NCI-H2081 treated with DMSO at 0.1 percent for 48 hours (cell line): ENCODE measurements at places on chromosomes 4 and X.

GRCh38 chr4:57109847-57110639 lies at the start of gene IGFBP7:
TSS of gene IGFBP7 (minus strand) at chr4:57110385. CDS start at chr4:57110351, 34 bp downstream.
- DNase-seq: no peak

- DNase-seq: no peak
These were observed 45.0 kb downstream of the CHRDL1 start for GRCh38 chrX:110750526-110751189.

- no peak for DNase-seq
These were observed 27.0 kb upstream of the TMEM131L start for GRCh38 chr4:153438916-153439756.

GRCh38 chr4:53793096-53793495 lies 201.8 kb upstream of the LNX1 start:
- no peak for DNase-seq

DNA sequence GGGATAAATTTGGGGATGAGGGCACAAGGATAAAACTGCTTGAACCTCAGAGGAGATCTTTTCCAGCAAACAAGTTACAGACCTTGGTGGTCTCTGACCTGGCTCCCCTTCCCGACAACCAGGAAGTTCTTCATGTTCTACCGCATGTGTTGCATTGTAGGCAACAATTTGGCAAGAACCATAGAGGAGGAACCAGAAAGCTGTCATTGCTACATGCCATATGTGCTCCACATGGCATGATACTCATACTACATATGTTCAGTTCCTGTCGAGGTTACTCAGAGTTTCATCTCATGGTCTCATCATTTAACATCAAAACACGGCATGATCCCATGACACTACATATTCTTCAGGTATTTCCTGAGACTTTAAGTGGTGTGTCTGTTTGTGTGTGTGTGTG lies 235.9 kb downstream of the OR13H1 start:
- DNase-seq: no peak

- no peak for DNase-seq
These were observed 25.5 kb upstream of the FAM120C start for GRCh38 chrX:54208531-54208930.

- DNase-seq: no peak
These were observed 1056.4 kb downstream of the ADGRL3 start for GRCh38 chr4:62256479-62256878.

- no peak for DNase-seq
These were observed 71.1 kb downstream of the BMPR1B start for GRCh38 chr4:94828882-94829281.

DNA sequence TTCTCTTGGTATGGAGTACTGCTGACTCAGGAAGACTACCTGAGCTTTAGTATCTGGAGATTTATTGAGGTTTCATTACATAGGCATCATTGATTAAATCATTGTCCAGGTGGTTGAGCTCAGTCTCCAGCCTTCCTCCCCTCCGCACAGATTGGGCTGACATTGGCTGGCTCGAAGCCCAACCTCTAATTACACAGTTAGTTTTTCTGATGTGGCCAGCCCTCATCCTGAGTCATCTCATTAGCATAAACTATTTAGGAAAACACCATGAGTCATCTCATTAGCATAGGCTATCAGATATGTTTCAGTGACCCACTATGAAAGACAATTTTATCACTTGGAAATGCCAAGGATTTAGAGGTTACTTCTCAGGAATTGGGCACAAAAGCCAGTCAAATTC lies 93.9 kb upstream of the ANKRD50 start:
- DNase-seq: no peak

- DNase-seq: no peak
These were observed 91.6 kb downstream of the SOWAHB start for GRCh38 chr4:76806346-76806745.

- no peak for DNase-seq
These were observed 37.7 kb upstream of the FAT1 start for GRCh38 chr4:186761393-186761792.

- no peak for DNase-seq
These were observed at the start of gene SLC6A8 for GRCh38 chrX:153687121-153688039. TSS of gene SLC6A8 (plus strand) at chrX:153687926. CDS start at chrX:153688575, 649 bp downstream.

GRCh38 chr4:55376698-55377097 lies 19.1 kb upstream of the TMEM165 start:
- no peak for DNase-seq

- DNase-seq: no peak
These were observed 7.6 kb upstream of the USP53 start for GRCh38 chr4:119204916-119205315.

DNA sequence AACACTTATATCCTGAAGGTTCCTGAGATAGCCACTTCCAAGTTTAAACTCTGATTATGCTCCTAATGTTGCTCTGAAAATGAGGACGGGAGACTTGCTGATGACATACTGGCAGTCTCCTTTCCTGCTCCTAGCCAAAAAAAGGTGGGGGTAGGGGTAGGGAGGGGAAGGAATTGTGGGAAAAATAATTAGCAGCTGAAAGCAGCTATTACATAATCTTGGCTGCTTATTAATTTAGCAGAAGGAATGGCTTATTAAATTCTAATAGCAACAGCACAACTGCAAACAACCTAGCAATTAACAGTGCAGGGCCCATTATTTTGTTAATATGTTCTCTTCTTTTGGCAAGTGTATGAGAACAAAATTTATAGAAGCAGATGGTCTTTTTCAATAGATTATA lies 2.0 kb upstream of the AP1S2 start:
- no peak for DNase-seq

DNA sequence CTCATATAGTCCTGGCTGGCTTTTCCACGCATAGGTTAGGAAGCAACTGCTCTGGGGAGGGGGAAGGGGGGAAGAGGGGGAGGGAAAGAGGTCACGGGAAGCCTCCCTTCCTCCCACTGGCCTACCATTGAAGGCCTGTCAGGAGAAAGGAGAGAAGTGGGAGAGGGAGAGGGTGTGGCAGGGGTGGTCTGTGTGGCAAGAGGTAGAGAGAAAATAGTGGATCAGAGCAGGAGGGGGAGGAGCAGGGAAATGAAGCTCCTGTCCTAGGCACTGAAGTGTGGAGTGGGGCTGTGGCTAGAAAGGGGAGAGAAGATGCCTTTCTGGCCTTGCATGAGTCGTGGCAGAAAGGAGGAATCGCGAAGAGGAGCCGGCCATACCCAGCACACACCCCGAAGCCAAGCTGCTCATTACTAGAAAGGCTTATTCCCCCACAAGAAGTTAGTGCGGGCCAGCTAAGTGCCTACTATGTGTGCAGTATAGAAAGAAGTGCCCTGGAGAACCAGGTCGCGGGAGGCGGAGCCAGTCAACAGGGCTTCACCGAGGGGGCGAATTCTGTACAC lies 1.1 kb upstream of the TMEM164 start:
- no peak for DNase-seq

GRCh38 chr4:7892212-7893019 lies 47.2 kb downstream of the AFAP1 start:
- no peak for DNase-seq

DNA sequence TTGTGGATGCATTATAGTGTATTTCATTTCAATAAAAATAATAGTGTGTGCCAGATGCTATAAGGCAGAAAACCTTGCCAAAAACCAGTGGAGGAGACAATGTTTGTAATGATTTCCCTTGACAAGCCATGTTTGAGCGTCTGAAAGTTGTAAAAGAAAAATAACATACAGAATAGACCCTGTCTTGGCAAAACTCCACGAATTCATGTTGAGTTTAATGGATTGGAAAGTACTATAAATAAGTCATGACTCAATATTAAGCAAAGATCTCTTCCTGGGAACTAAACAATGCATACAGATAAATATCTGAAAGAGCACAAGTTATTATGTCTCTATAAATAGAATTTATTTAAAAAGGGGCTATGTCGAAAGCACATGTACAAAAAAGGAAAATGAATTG lies 543.5 kb downstream of the GABRG1 start:
- no peak for DNase-seq

DNA sequence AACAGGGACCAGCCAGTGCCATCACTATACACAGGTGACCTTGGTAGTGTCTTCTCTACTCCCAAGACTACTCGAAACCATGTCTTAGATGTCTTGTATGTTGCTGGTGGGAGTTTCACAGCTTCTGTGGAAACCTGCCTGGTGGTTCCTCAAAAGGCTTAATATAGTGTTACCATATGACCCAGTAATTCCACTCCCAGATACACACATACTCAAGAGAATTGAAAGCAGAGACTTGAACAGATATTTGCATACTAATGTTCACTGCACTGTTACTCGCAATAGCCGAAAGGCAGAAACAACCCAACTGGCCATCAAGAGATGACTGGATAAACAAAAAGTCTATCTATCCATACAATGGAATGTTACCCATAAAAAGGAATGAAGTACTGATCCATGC lies 3.1 kb downstream of the TFDP3 start:
- no peak for DNase-seq

- no peak for DNase-seq
These were observed 436.3 kb downstream of the KLHL13 start for GRCh38 chrX:117680286-117680685.

DNA sequence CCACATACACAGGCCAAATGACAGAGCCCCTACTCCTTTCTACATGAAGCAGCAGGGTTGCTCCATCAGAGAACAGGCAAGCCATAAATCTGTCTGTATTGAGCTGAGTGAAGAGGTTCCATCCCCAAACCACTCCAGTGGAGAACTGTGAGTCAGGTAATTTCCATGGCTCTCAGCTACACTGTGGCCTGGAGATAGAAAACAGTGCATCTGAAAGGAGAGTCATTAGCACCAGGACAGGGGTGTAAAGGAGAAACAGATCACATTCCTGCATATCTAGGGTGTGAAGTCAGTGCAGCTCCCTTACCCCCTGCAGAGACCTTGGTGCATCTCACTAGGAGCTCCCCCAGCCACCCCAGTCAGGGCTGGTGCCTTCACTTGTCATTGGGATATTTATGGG lies 314.7 kb downstream of the CHIC1 start:
- no peak for DNase-seq

DNA sequence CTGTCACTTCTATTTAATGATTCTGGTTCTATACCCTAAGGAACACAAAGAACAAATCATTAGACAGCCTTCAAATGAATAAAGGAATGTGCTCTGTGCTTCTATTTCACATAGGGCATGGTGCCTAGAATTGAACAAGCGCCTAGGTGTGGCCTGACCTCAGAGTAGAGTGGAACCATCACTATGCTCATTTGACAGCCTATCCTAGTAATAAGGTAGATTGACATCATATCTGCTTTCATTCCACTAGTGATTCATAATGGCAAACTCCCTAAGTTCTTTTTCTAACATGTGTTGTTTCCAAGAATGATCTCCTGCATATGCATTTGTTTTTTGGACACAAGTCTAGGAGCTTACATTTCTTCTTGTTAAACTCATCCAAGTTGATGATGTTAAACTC lies 36.6 kb downstream of the METTL14 start:
- no peak for DNase-seq

DNA sequence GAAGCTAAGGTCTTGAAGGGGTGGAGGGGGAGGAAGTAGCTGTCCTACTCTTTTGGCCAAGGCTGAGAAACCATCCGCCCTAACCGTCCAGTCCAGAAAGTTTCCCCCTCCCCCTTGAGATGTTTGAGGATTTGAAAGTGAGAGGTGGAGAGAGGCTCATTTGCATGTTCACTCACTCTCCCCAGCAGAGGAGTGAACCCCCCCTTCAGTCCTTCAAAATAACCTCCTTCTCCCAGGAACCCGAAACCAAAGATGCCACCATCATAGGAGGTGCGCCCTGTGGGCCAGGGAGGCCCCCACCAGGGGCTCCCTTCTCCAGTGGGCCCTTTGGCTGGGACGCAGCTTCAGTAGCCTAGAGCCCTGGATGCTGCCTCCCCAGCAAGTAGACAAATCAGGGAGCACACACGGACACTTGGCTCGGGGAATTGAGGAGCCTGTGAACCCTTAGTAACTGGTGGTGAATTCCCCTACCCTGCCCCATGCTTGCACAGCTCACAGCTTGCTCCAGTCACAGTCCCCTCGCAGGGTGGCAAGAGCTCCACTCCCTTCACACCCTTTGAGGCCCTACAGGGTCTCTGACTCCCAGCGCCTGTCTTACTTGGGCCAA lies 25.6 kb downstream of the ELF4 start:
- DNase-seq: no peak

DNA sequence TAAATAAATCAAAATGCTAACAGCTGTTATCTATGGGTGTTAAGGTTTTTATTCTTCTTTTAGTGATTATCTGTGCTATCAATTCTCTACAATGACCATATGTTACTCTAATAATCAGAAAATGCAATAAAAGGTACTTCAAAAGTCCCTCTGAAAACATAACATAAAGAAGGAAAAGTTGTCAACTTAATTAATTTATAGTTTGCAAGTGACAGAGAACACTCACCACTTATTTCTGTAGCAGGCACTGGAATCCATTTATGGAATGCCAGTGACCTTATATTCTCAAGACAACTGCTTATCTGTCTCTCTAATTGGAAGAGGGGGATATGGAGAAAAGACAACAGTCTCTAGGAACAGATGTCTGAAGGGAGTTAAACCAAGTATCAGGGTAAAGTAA lies 25.6 kb upstream of the PLS3 start:
- DNase-seq: no peak

GRCh38 chr4:80475236-80475635 lies 139.7 kb downstream of the CFAP299 start:
- no peak for DNase-seq

DNA sequence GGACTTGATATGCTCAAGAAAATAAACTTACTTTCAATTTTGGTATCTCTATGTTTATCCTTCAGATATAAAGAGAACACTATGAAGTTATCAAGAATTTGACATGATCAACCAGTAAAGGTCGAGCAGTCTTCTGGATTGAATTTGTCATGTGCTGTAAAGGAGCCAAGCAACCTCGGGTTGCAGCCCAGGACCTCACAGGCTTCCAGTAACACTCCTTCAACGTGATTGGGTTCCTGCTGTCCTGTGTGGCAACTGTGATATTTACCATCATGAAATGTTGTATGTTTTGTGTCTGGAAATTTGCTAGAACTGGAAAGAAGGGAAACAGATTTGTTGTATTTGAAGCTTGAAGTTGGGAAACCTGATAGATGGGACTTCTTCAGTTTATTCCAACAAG lies 52.0 kb upstream of the UGT2B7 start:
- no peak for DNase-seq

- DNase-seq: no peak
These were observed 92.0 kb upstream of the STS start for GRCh38 chrX:7055386-7056137.

GRCh38 chr4:185143601-185143969 lies 519 bp downstream of the SLC25A4 start:
- no peak for DNase-seq

- DNase-seq: no peak
These were observed 4.6 kb downstream of the TMEM144 start for GRCh38 chr4:158214856-158215255.

- DNase-seq: no peak
These were observed 171.0 kb downstream of the CPEB2 start for GRCh38 chr4:15173251-15173650.

- DNase-seq: no peak
These were observed 206.3 kb downstream of the PDGFC start for GRCh38 chr4:156765277-156765676.
